ENCODE measurements at places on chromosomes 11 and 22.

GRCh38 chr11:32088117-32088941 lies 2.5 kb upstream of the RCN1 start:
- DNase-seq, result peak; percentile 83

GRCh38 chr11:1299621-1300020 lies 9.8 kb downstream of the TOLLIP start:
- no peak for DNase-seq

DNA sequence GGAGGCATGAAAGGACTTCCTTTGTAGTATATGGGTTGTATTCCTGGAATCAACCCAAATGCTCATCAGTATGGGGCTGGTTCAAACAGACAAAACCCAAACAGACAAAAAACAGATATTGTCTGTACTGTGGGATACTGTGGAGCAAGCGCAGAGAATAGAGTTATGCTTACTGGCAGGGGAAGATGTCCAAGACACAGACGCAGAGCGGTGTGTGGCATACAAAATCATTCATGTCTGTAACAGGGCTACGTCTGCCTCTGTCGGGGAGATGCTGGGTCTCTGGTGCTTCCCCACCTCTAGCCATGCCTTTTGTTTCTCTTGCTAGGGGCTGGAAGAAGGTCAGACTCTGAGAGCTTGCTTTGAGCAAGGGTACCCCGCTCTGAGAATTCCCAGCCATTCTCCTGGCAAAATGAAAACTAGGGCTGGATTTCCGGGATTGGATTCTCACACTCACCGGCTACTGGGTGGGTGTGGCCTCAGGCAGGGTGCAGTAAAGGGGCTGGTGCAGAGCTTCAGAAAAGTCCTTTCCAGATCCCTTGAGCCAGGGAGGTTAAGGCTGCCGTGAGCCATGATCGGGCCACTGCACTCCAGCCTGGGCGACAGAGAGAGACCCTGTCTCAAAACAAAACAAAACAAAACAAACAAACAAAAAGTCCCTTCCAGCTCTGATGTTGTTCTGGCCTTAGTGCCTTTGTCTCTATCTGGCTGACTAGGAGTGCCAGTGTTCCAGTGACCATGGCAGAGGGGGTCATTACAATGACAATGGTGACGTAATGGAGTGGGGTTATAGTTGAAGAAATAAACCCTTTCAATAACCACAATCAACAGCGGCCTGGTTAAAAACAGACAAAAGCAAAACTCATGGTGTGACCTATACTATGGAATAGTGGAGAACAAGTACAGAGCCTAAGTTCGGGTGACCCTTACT lies 2.9 kb upstream of the ABCC8 start:
- no peak for DNase-seq

- no peak for DNase-seq
These were observed 50.9 kb downstream of the APOL1 start for GRCh38 chr22:36303874-36304273.

GRCh38 chr11:101049123-101049522 lies 80.5 kb downstream of the PGR start:
- DNase-seq, result peak; percentile 1

GRCh38 chr11:121614636-121615240 lies 162.0 kb upstream of the SORL1-AS1 start:
- no peak for DNase-seq

DNA sequence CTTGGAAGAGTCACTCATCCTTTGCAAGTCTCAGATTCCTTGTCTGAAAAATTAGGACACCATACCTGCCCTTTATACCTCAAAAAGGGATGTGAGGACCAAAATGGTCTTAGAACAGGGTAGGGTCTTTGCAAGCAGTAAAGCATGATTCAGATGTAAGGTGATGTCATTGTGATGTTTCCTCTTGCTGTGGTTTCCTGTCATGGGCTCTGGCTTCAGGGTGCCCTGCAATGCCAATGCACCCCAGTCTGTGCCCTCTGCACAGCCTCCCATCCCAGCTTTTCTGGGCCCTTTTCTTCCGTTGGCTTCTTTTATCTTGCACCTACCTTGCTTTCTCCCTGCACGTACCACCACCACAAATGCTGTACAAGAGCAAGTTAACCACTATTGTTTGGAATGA lies 87.8 kb upstream of the NNMT start:
- DNase-seq, result no peak

- DNase-seq, result peak; percentile 55
These were observed 907 bp downstream of the SERPINH1 start for GRCh38 chr11:75562836-75563484.

- DNase-seq, result peak; percentile 15
These were observed 68.2 kb downstream of the EMSY start for GRCh38 chr11:76512851-76513653.

GRCh38 chr11:34616086-34616485 lies 4.8 kb upstream of the EHF start:
- DNase-seq, result no peak

- DNase-seq, result no peak
These were observed 3.3 kb downstream of the GDPD5 start for GRCh38 chr11:75522286-75523044.

GRCh38 chr22:47933226-47933625 lies 1170.8 kb downstream of the TBC1D22A start:
- DNase-seq, result no peak

GRCh38 chr11:56340289-56340688 lies 5.5 kb upstream of the OR8K1 start:
- no peak for DNase-seq

DNA sequence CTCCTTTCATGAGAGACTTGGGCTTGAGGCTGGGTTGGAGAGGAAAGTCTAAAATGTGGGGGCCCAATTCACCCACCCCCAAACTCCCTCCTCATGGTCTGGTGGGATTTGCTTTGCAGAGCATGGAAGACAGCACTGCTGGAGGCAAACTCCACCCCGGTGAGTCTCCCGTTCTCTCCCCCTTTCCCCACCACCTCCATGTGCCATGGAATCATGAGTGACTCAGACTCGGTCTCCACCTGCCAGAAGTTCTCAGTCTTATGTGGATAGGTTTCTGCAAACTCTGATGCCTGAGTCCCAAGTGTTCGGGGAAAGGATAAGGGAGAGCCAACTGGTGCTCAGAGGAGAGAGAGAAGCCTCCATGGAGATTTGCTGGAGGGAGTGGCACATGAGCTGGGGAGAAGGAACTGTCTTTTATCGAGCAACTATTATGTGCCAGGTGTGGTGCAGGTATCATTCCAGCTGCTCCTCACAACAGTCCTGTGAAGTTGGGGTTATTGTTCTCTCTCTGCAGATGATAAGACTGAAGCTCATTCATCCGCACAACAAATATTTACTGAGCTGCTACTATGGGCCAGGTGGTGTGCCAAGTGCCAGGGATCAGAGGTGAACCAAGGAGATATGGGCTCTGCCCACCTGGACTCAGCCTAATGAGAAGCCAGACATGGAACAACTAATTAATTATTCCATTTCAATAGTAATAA lies 6.6 kb downstream of the PLEKHB1 start:
- no peak for DNase-seq

DNA sequence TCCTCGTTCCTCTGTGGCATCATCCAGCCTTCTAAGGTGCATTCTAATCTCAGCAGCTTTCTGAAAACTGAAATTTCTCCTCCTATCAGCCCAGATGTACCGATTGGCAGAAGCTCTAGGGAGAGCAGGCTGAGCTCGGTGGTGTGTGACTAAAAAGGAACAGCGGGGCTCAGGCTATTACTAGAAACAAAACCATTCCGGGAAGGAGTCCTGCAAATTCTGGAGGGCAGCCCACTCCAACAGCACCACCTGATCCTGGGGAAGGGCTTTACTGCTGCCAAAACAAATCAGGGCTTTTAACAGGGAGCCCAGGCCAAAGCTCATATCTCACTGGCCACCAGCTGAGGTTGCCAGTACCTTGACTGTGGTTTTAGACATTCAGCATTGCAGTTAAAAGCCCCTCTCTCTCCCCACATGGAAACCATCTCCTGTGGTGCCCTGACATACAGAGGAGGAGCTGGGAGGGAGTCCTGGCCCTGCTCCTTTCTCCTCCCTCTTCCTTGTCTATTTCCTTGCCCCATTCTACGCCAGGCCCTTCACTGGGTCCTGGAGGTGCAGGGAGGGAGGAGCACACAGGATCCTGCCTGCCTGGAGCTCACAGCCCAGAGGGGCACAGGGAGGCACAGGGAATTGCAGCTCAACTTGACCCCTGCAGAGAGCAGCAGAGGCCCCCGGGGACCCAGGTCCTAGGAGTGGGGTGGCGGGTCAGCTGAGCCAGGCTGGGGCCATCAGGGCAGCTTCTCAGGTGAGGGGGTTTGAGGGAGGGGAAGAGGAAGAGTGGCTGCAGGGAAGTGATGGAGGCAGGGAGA lies 889 bp downstream of the PLAAT4 start:
- DNase-seq, result no peak

DNA sequence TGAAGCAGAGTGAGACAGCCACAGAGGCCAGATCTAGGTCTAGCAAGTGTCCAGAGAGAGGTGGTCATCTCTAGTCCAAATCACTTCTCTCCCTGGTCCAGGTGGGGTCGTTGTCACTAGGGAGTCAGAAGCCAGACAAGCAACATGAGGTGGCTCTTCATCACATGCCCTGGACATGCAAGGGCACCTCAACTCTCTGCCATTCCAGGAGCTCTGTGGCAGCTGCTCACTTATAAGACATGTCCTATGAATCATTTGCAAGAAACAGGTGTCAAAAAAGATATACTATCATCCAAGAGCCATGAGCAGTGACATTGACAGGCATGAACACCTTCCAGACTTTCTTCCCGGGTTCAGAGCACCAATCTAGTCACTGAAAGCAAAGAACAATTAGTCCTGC lies 130.8 kb downstream of the GALNT18 start:
- DNase-seq, result no peak

DNA sequence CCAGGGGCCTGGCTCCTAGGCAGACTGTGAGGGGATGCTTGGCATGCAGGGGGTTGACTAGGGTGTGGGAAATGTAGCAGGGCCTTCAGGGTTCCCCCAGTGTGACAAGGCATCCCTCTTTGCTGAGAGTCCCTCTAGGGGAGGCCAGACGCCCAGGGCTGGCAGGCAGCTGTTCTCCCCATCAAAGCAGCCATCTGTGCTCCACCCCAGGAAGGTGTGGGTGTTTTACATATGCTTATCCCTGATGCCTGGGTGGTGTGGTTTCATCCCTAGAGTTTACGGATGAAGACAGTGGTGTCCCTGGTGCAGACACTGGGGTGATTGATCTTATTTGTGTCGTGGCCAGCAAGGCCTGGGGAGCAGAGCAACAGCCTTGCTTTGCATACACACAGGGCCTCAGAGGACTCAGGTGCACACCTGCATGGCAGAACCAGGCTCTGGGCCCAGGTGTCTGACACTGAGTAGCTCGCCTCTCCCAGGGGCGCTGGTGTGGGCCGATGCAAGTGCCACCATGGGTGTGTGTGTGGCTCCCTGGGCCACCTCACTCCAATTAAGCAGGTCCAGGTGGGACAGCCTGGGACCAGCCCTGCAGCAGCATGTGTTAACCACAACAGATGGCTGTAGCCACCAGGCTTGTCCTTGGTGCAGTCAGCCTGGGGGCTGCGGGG lies 74.2 kb downstream of the MED15 start:
- no peak for DNase-seq

GRCh38 chr11:8697054-8697453 lies 14.5 kb downstream of the RPL27A start:
- no peak for DNase-seq

DNA sequence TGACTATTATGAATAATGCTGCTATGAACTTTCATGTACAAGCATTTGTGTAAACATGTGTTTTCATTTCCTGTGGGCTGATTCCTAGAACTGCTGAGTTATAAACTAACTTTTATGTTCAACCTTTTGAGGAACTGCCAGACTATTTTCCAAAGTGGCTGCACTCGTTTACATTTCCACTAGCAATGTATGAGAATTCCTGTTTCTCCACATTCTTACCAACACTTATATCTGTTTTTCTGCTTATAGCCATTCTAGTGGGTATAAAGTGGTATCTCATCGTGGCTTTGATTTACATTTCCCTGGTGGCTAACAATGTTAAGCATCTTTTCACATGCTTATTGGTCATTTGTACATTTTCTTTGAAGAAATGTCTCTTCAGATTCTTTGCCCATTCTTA lies 35.2 kb upstream of the SCUBE2 start:
- no peak for DNase-seq

DNA sequence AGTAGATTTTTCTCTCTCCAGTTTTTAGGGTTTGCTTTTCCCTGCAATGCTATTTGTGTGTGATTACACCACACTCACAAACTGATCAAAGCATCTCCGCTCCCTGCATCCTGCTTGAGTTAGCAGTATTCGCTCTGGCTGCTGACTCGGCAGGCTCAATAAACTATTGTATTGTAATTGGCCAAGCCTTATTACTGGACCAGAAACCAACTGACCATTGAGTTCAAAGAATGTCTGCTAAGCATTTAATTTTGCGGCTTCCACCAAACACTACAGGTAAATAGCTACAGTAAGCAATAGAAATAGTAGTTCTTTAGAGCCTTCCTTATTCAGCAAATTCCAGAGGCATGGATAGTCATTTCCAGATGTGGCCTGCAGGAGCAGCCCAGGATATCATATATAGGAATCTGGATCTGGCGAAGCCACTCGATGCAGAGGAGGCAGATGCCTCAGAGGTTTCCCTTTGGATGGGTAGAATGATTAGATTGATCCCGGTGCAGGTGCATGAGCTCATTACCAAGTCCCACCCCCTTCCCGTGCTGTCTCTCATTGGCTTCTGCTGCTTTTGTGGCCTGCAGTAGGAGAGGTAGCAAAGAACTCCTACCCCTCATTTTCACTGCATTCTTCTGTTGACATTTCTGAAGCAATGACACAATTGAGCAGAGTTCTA lies 77.3 kb downstream of the COMMD9 start:
- DNase-seq, result no peak

DNA sequence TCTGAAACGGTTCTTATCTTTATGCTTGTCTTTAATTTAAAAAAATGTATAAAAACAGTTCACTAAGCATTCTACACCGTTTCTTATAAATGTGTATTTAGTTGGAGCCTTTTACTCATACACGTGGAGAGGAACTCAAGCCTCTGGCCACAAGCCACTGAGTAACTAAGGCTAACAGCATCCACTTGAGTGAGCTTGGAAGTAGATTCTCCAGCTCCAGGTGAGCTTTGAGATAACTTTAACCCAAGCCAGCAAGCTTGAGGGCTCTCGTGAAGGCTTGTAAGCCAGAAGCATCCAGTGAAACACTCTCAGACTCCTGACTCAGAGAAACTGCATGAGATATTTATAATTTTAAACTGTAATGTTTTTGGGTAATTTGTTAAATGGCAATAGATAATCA lies 82.6 kb downstream of the ARHGAP20 start:
- no peak for DNase-seq

DNA sequence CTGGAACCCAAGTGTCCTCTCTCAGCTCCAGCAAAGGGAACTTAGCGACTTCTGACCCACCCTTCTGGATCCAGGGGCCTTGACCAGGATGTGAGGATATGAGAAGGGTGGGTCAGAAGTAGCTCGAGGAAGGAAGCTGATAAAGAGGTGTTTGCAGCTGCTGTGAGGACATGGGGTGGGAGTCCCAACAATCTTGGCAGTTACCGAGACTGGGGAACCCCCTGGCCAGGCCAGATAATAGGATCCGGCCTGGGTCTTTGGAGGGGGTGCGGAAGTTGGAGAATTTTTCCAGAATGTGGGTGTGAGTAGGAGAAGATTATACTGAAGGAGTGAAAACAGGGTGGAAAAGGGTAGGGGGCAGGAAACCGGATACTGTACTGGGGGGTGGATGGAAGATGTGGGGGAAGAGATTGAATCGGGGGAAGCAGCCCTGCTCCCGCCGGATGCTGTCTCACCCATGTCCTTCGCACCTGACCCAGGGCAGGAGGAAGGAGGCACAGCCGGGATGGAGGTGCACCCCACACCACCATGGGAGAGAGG lies 2.8 kb upstream of the MCAM start:
- DNase-seq, result no peak

- no peak for DNase-seq
These were observed 81.4 kb downstream of the CDKN1C start for GRCh38 chr11:2804189-2804588.

- peak; percentile 28 for DNase-seq
These were observed 9.6 kb upstream of the HTATIP2 start for GRCh38 chr11:20353829-20354434.

All from HFFc6 (cell line).